ENCODE measurements at places on chromosomes 6 and 20.

GRCh38 chr6:108766886-108767285, 81.3 kb upstream of the ARMC2 start:
- no peaks in the 10 kb centered on the region for H3K4me1 ChIP-seq
- no peak overlapping the region for H3K27ac ChIP-seq
- no peaks in the 10 kb centered on the region for H3K36me3 ChIP-seq
- no peak overlapping the region for H3K4me3 ChIP-seq
- no peak for DNase-seq
- no peaks in the 10 kb centered on the region for H3K27me3 ChIP-seq

DNA sequence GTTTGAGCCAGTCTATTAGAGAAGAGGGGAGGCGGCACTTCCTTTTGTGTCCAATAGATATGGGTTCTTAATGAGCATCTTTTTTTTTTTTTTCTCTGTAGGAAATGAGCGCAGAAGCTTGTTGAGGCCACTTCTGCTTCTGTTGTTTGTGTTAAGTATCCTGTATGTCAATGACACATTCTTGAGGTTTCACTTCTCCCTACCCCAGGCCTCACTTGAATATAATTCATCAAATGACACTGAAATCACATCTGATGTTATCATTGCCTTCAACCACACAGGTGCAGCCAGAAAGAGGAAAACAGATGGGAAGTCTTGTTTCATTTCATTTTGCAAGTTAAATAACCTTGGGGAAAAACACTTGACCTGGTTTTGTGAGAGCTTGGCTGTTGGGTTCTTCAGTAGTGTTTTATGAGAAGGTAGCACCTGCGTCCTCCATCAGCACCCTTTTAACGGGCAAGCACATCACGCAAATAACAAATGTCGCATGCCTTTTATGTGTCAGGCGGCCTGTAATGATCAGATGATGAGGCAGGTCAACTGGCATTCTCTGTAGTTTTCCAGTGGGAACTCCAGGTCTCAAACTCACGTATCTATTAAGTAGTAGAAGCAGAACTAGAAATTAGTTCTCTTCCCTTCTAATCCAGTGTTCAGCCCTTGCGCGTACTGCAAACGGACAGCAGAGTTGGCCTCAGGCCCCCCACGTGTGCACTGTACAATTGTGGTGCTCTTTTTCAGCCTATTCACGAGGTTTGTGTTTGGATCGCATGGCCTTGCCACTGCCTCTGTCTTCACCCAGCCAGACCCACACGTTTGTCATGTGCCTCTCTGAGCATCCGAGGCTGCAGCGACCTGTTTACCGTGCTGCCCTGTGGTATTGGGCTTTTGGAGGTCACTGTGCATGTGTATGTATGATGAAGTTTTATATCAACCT, 23.5 kb downstream of the PLEKHG1 start:
- no peak overlapping the region for H3K27ac ChIP-seq
- H3K27me3 ChIP-seq, result no peaks in the 10 kb centered on the region
- no peaks in the 10 kb centered on the region for H3K4me1 ChIP-seq
- no peaks in the 10 kb centered on the region for H3K36me3 ChIP-seq
- no peak overlapping the region for H3K4me3 ChIP-seq

DNA sequence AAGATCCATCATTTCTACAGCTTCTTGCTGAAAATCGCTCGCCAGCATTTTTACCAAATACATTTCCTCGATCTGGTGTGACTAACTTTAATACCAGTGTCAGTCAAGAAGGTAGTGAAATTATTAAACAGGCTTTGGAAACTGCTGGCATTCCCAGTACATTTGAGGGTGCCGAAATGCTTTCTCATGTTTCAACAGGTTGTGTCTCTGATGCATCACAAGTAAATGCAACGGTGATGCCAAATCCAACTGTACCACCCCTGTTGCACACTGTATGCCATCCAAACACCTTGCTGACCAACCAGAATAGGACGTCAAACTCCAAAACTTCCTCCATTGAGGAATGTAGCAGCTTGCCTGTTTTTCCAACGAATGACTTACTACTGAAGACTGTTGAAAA, 64.4 kb upstream of the SMIM8 start:
- H3K4me1 ChIP-seq, result no peaks in the 10 kb centered on the region
- no peak for DNase-seq
- H3K27ac ChIP-seq, result no peak overlapping the region
- H3K36me3 ChIP-seq, result peaks cover 42% of the 10 kb centered on the region

- no peaks in the 10 kb centered on the region for H3K4me1 ChIP-seq
- no peaks in the 10 kb centered on the region for H3K36me3 ChIP-seq
- DNase-seq, result no peak
- no peaks in the 10 kb centered on the region for H3K27me3 ChIP-seq
- H3K27ac ChIP-seq, result no peak overlapping the region
Measured at GRCh38 chr6:101163611-101164010, 229.9 kb upstream of the GRIK2 start.

GRCh38 chr6:87723170-87724078, 21.4 kb upstream of the AKIRIN2 start:
- peaks cover 24% of the 10 kb centered on the region for H3K4me1 ChIP-seq
- no peaks in the 10 kb centered on the region for H3K36me3 ChIP-seq
- no peak for DNase-seq
- H3K27me3 ChIP-seq, result no peaks in the 10 kb centered on the region

GRCh38 chr6:152309648-152310047, 327.5 kb downstream of the SYNE1 start:
- DNase-seq, result no peak
- H3K4me1 ChIP-seq, result no peaks in the 10 kb centered on the region
- H3K27ac ChIP-seq, result no peak overlapping the region
- H3K4me3 ChIP-seq, result no peak overlapping the region
- H3K36me3 ChIP-seq, result peaks cover 35% of the 10 kb centered on the region
- H3K27me3 ChIP-seq, result no peaks in the 10 kb centered on the region

Data from suprapubic skin (tissue), 4 donors.